ENCODE measurements at places on chromosomes 1 and 21.

- DNase-seq: no peak
Observed at GRCh38 chr1:67792741-67793458, 40.4 kb downstream of the GNG12 start.

GRCh38 chr1:20717452-20718342, at the start of gene KIF17:
Gene KIF17, minus strand, starts transcription at chr1:20718007. Its CDS starts 301 bp downstream, at chr1:20717706.
- DNase-seq: peak; percentile 51

GRCh38 chr1:117138561-117138960, 17.0 kb upstream of the TRIM45 start:
- no peak for DNase-seq

- DNase-seq: no peak
Observed at GRCh38 chr1:85125891-85126290, 74.9 kb downstream of the SYDE2 start.

DNA sequence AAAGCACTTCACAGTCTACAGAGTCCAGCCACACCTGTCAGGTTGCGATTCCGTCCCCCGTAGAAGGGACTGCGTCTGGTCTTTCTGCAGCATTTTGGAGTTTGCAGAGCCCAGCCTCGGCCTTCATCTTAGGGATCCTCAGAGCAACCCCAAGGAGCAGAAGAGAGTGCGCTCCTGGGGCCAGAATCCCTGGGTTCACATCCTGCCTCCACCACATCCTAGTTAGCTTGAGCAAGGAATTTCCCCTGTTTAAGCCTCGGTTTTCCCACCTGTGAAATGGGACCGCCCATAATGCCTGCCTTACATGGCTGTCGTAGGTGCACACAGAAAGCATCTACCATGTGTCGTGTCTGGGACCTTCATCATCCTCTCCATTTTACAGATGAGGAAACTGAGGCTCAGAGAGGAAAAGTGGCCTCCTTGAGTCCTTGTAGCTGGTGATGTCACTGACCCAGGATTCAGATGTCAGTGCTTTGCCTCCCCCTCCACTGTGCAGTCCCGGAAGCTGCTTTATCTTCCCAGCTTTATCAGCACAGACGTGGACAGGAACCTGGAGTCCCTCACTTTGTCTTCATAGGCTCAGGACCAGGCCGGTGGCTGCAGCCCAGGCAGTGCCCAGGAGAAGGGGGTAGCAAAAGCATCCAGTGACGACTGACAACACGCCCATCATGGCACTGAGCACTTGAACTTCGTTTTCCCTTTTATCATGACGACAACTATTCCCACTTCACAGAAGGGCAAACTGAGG, 438.5 kb downstream of the MATN1 start:
- DNase-seq: no peak

GRCh38 chr1:244422174-244422573, 29.5 kb downstream of the ADSS2 start:
- DNase-seq: no peak

All from NCI-H524 (cell line).